RPMI8226 (cell line): ENCODE measurements at places on chromosomes 12 and 14.

DNA sequence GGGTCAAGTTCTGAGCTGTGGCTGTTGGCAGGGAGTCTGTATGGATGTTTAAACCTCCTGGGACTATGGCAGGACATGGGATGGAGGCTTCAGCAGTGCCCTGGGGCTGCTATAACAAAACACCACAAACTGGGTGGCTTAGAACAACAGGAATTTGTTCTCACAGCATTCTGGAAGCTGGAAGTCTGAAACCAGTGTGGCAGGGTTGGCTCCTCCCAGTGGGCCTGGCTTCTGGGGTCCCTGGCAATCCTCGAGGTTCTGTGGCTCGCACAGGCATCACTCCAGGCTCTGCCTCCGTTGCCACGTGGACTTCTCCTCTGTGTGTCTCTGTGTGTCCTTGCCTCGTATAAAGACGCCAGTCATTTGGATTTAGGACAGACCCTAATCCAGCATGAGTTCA is 39.9 kb downstream of the FZD10 start:
- no peak for DNase-seq

- no peak for DNase-seq
These were observed 3.6 kb upstream of the DNAJC22 start for GRCh38 chr12:49342914-49343731.

DNA sequence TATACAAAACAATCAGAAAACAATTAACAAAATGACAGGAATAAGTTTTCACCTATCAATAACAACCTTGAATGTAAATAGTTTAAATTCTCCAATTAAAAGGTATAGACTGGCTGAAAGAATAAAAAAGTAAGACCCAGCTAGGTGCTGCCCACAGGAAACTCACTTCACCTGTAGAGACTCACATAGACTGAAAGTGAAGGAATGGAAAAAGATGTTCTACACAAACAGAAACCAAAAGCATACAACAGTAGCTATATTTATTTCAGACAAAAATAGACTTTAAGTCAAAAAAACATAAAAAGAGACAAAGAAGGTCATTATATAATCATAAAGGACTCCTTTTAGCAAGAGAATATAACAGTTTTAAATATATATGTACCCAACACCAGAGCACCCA is 152.4 kb upstream of the PWP1 start:
- DNase-seq, result no peak

GRCh38 chr14:92688434-92689375 is 59.7 kb downstream of the LGMN start:
- no peak for DNase-seq

- peak; percentile 61 for DNase-seq
These were observed 248.1 kb downstream of the DPY19L2 start for GRCh38 chr12:63420206-63420644.
